IPS DF 6.9 (cell line): ENCODE measurements at places on chromosomes 4 and X.

- no peak for DNase-seq
Observed at GRCh38 chrX:15416133-15416993, 32.1 kb upstream of the VEGFD start.

- peak; percentile 2 for DNase-seq
Observed at GRCh38 chrX:38438321-38438720, 85.9 kb downstream of the OTC start.

DNA sequence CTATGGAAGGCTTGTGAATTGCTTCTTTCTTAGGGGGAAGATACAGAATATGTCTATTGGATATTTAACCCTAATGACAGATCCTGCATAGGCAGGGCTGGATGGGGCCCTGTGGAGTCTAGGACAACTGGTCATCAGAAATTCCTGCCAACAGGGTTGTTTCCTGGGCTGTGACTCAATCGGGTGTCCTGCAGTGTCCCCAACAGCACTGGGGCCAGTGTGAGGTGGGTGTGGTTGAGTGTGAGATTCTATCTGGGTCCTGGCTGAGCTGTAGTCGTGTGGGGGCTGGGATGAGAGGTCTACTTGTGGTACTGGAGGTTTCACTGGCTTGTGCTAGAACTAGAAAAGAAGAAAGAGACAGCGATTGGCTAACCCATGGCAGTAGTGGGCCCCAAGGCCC, 87.3 kb upstream of the WDR1 start:
- no peak for DNase-seq

- no peak for DNase-seq
Observed at GRCh38 chr4:176287546-176287945, 18.5 kb upstream of the ASB5 start.

DNA sequence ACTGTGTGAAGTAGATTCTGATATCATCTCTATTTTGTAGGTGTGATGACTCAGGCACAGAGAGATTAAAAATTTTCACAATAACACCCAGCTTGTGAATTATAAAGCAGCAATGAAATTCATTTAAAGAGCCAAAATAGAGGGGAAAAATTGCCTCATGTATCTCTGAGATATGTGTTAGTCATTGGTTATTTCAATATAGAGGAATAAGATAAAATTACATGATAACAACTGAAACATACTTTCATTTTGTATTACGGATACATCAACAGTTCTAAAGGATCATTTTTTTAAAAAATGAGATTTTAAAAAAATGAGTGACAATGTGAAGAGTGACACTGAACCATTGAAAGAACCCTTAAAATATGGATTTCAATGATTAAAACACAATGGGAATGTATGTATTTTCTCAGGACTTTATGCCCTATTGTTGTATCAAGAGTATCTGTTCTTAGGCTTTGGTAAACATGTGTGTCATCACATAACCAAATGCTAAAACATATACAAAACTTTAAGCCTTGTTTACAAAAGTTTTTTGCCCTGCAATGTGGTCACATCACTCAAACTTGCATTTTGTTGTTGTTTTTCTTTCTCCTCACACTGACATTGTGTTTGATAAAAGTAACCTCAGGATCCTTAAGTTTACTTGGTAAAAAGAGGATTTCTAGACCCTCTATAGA, 221.3 kb downstream of the ANTXR2 start:
- DNase-seq, result no peak

DNA sequence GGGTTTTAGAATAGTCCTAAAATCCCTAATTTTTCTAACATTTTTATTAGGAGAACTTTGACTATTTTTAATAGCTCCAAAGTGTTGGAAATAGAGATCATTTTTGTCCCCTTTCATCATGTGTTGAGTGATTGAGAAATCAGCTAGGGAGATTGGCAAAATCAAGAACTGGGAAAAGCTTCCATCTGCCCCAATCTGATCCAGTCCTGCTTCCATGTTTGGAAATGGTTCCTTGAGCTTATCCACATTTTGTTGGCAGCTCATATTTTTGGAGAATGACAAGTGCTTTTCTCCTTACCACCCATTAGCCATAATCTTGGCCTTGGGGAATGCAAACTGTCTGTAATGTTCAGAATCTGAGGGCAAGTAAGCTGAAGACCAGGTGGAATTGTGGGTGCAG, 73.9 kb downstream of the SYNPO2 start:
- no peak for DNase-seq

DNA sequence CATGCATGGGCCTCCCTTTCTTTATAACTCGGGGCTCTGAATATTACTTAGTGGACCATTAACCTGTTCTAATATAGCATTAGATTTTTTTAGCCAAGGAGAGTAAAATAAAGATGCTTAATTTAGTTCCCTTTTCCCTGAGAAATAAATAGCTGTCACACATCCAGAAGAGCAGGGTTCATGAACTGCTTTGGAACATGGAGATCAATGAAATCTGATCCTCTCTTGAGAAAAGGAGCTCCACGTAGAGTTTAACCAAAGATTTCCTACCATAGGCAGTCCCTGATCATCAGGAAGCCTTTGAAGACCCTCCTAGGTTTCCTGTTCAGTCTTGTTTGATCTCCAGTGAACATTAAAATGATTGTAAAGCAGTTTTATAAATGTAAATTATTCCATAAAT, 8.5 kb upstream of the PCDH19 start:
- no peak for DNase-seq

GRCh38 chrX:24259544-24260240, 54.2 kb downstream of the SUPT20HL2 start:
- DNase-seq, result peak; percentile 11

- no peak for DNase-seq
Observed at GRCh38 chr4:175253184-175253902, 335.2 kb downstream of the ADAM29 start.

GRCh38 chr4:7156328-7156727, 36.0 kb upstream of the SORCS2 start:
- DNase-seq, result no peak

DNA sequence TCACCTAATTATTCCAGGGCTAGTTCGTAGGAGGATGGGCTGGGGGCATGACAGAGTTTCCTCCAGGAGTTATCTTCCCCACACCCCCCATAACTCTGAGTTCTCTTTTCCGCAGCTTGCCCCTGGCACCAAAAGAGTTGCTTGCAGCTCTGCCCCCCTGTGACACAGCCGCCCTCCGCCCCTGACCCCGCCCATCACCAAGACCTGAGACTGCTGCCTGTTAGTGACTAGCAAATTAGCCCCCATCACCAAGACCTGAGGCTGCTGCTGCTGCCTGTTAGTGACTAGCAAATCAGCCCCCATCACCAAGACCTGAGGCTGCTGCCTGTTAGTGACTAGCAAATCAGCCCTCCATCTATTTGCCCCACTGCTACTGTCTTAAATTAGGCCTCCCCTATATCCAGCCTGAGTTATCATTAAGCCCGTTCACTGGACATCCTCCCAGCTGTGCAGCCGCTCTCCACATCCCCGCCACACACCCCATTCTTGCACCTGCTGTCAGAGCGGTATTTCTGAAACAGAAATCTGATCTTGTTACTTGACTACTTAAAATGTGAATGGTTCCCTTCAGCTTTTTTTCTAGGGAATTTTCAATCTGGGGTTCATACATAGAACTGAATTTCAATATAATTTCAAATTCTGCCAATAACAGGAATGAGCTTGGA, 1.5 kb upstream of the PAPSS1 start:
- no peak for DNase-seq

- DNase-seq, result no peak
Observed at GRCh38 chrX:133523081-133523487, 107.8 kb upstream of the GPC4 start.

DNA sequence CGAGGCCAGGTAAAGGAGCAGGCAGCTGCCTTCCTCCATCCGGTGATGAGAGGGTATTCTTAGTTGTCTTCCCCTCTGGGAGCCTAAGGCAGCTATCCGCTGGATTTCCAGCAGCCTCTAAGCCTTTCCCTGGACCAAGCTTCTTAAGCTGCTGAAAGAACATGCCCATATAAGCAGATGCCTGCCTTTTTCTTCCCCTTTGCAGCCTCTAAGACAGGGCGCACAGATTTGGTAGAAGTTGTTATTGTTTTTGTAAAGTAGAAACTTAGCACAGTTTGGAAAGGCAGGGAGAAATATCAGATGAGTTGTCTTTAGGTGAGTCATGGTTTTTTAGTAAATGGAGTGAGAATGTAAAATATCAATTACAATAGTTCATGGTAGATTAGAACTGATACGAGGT, 210.8 kb downstream of the ARHGAP10 start:
- no peak for DNase-seq

GRCh38 chr4:22859318-22859717, 166.6 kb downstream of the GBA3 start:
- DNase-seq, result no peak

- DNase-seq, result peak; percentile 64
Observed at GRCh38 chr4:113452868-113453620, 308.5 kb downstream of the CAMK2D start.

GRCh38 chr4:4853371-4853823, 6.1 kb upstream of the MSX1 start:
- no peak for DNase-seq

GRCh38 chr4:56958111-56958517, 19.3 kb downstream of the NOA1 start:
- DNase-seq, result no peak

- DNase-seq, result no peak
Observed at GRCh38 chrX:21816136-21816535, 23.3 kb upstream of the MBTPS2 start.

GRCh38 chr4:47668810-47669408, 169.0 kb downstream of the CORIN start:
- DNase-seq, result peak; percentile 5

DNA sequence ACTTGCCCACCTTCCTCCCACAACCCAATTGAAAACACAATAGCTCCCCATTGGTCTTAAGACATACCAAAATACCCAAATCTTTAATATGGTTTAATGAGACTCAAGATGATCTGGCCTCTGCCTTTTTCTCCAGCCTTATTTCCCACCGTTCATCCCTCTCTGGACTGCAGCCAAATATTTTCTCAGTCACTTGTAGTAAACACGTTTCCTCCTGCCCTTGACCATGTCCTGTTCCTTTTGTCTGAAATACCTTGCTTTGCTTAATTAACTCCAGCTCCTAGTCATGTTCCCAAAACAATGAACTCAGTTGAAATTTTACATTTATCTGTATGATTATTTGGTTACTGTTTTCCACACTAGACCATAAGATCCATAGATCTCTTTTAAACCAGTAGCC, 8.4 kb upstream of the NUP54 start:
- no peak for DNase-seq

DNA sequence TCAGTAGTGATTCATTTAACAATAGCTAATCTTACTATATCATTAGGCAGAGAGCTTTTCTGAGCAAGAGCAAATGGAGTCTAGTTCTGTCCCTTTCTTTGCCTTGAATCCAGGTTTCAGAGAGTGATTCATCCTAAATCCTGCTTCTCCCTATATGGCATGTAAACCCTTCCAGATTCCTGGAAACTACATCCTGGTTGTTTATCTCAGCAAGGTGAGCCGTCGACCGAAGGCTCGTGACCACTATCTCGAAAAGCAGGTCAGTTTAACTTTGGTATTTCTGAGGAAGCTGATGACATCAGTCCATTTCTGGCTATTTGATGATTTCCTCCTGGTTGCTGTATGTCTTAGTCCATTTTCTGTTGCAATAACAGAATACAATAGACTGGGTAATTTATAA, 40.7 kb upstream of the ERVMER34-1 start:
- DNase-seq, result no peak

DNA sequence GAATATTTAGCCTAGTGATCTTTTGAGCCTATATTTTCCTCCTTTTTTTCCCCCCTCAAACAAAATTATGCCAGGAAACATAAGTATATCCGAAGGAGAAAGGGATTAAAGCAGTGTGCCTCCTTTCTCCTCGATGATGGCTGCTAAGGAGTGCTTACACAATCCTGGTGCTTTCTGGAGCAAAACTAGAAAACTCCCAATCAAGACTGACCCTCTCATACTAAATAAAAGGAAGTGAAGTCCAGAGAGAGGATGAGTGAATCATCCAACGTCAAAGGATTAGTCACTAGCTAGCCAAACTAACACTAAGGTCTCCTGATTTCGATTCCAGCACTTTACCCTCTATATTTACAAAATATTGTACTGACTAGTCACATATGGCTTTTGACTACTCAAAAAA, 146.8 kb downstream of the PPP3CA start:
- DNase-seq, result no peak

DNA sequence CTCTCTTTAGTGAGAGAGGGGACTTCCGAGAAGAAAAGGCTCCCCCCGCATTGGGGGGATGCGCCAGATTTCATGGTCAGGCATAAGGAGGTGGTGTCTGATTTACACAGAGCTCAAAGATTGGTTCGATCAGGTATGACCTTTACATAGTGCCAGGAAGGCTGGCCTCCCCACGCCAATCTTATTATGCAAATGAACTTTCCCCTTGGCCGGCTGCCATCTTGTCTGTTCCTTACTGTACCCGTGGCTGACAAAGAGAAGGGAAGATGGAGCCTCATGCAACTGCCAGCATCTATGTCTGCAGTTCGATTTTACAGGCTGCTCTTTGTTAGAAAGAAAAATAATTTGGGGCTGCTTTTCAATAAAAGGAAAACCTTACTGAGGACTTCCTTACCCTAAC, 197.2 kb downstream of the GPM6A start:
- DNase-seq, result no peak

GRCh38 chr4:153146031-153146430, 58.2 kb upstream of the TRIM2 start:
- no peak for DNase-seq

- DNase-seq, result no peak
Observed at GRCh38 chr4:26377328-26378311, 56.8 kb downstream of the RBPJ start.

GRCh38 chr4:52110171-52110570, 59.1 kb downstream of the SPATA18 start:
- DNase-seq, result no peak

DNA sequence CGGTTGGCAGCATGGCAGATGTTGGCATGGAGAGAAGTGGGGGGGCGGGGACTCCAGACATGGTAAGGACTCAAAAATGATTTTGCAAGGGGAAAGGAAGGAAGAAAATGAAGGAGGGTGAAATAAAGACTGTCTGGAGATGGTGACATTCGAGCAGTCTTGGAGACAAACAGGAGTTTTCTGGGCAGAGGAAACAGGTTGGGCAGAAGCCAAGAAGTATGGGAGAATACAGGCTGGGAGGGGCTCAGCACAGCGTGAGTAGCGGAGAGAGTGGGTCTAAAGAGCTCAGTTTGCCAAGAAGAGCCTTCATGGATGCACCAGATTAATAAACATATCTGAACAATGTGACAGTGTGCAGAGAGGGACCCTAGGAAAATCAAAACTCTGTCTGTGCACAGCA, 13.3 kb upstream of the CRMP1 start:
- no peak for DNase-seq

DNA sequence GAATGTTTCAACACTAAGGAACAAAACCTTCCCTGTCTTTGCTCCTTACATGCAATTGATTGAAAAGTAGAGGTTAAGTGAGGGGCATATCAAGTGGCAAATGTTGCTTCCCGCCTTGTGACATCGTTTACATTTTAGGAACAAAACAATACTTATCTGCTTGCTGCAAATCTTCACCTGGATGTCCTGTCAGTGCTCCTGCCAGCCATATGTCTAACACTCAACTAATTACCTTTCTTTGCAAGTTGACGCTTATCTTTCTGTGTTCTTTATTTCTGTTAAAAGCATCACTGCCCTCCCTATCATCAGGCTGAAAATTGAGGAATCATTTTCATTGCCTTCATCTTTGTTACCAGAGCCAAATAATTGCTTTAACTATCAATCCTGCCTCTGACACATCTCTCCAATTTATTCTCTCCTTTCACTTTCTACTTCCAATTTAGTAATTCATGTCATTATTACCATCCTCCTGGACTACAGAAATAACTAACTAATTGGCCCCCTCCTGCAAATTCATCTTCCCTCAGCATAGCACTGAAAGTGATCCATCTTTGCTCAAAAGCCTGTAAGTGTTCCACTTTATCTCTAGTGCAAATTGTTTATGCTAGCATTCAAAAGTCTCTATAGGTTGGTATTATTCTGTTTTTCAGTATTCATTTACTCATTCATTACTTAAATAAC, 298.7 kb upstream of the ATOH1 start:
- no peak for DNase-seq
